ENCODE measurements at places on chromosomes 6 and 20. TPM values are rescaled to one million over a fixed set of nuclear protein-coding genes. Genes with fewer than 3 reads are reported as not detected.

- DNase-seq = peak; percentile 96
Measured at GRCh38 chr6:32843979-32844838, at the start of gene PSMB8. Gene PSMB8, minus strand, starts transcription at chr6:32844047. Its CDS starts 51 bp downstream, at chr6:32843996.

RANBP9 gene
- 57.0 TPM for total RNA-seq

ZBTB12 gene
- 0.69 TPM for total RNA-seq

FBXO9 gene
- 58.4 TPM for total RNA-seq

DNA sequence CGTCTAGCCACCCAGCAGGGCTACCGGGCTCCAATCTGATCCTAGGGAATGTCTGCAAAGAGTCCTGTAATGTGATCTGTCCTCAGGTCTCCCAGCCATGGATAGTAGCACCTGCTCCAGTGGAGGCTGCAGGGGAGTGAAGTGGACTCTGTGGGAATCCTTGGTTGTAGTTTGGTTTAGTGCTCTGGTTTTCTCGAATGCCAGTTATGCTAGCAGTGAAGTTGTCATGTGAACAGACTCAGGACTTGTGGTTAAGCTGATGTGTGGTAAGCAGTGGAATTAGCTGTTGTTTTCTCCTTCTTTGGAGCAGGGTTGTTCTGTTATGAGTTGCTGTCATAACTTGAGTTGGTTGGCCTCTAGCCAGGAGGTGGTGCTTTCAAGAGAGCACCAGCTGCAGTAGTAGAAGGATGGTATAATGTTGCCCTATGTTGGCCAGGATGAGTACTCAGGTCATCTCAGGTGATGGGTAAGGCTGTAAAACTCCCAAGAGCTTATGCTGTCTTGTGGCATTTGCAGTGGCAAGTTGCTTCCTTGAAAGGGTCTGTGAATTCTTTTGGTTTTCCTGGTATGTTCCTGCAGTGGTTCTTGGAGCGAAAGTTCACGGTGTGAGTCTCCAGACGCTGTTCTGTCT lies 390.2 kb downstream of the UTRN start:
- DNase-seq = peak; percentile 74

- DNase-seq = no peak
Measured at GRCh38 chr6:158640519-158640918, 4.0 kb downstream of the DYNLT1 start.

DNA sequence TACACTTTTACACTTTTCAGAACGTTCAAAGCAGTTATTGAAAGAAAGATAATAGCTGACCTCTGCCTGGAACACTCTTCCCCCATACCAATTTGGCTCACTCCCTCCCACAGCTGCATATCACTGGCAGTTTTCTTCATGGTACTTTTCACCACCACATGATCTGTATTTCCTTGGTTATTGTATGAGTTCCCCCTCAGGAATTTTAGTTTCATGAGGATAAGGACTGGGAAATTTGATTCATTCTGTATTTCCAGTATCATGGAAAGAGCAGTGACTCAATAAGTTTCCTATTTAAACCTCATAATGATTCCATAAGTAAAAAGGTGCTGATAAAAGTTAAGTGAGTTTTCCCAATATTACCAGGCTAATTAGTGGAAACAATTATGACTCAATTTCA lies 16.0 kb downstream of the HTR1B start:
- DNase-seq = no peak

DNA sequence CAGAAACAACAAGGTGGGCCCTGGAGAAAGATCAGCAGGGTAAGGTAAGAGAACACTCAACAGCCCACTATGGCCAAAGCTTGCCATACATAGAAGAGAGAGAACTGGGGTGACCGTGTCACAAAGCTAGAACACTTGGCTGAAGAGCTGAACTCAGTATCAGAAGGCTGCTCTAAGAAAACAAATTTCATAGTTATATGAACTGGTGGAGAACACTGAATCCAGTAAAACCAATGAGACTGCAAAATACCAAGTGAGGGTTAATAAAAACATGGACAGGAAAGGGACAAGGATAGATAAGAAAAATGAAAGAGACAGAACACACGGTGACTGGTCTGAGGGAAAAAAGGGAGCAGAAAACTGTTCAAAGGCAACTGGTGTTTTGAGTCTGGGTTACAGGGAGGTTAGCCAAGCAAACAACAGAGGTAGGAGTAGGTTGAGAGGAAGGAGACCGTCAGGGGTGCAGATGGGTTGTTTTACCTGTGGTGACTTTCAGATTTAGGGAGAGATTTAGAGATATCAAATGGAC lies 56.5 kb downstream of the GMDS start:
- no peak for DNase-seq

QRSL1 gene
- 14.8 TPM for total RNA-seq

PREX1 gene
- total RNA-seq = 1.5 TPM

DNA sequence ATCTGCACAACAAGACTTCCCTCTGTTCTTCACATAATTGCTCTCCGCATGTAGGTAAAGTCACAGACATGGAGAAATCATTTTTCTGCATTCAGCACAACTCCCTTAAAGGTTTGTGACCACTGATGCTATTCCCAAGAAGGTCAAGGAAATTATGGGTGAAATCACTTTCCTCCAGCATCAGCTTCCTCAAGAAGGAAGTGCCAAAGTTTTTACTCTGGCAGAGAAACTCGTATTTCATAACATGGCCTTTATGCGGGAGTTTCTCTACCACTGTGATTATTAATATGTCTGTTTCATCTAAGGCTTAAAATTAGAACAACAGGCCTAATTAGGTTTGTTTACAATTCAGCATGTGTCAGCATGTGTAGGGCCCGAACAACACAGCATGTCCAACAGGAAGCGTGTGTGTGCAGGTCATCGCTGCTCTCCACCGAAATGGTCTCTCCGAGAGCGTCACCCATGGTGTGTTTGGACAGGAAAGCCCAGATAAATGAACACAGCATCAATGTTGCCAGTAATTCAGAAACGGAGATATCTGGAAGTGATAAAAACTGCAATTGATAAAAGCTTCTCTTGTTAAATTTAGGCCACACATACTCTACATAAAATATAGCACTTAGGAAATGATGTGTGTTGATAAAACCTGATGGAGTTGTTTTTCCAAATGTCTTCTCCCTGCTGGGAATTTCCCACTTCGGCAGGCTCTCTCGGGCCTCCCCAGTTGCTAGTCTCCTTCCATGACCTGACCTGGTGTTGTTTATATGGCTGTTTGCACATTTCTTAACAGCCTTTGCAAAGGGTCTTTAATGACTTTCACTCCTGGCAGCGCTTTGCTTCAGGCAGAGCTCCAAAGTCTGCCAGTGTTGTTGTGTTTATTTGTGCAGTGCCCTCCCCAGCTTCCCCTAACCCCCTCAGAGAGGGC lies 265.1 kb upstream of the CEP162 start:
- DNase-seq = no peak

GRCh38 chr6:27532820-27533538 lies 60.1 kb upstream of the ZNF184 start:
- peak; percentile 93 for DNase-seq

HFE gene
- 7.6 TPM for total RNA-seq

PRDM1 gene
- 0.87 TPM for total RNA-seq
